Vagina (tissue), 2 donors: ENCODE measurements at places on chromosomes 4 and X. TPM values are rescaled to one million over a fixed set of nuclear protein-coding genes. Genes with fewer than 3 reads are reported as not detected.

CHRNA9 gene
- not detected for total RNA-seq

ARMCX4 gene
- 16.5 TPM for total RNA-seq

GRCh38 chr4:186808630-186809018 lies 85.0 kb upstream of the FAT1 start:
- DNase-seq = no peak

GRCh38 chr4:143587703-143588102 lies 74.2 kb downstream of the SMARCA5 start:
- no peak for DNase-seq

DNA sequence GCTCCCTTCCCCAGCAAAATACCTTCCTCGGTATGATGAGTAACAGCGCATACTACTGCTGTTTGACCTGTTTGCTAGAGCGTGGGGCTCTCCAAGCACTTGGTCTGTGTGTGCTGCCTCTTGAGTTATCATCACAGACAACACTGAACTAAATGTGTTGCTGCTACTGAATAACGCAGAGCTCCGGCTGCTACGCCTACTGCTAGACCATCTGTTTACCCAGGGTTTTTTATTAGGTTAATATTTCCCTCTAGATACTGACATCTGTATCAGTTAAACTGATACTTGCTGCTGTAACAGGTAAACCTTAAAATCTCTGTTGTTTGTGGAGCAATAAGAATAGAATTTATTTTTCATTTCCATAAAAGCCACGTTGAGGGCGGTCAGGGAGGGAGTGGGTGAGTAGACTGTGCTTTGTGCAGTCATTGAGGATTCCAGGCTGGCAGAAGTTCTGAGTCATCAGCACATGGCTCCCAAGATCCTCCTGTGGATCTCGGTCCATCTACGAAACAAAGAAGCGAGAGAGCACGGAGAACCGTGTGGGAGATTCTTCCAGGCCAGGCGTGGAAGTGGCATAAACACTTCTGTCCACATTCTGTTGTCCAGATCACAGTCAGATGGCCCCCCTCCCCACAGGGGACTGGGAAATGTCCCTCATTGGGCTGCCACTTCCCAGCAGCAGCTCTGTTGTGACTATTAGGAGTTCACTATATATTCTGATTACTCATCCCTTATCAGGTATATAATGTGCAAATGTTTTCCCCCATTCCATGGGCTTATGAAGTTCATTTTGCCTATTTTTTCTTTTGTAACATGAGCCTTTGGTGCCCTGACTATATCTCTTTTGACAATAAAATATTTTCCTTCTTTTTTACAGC lies 14.1 kb downstream of the GRK4 start:
- DNase-seq = no peak

GRCh38 chrX:132505116-132505515 lies 16.3 kb upstream of the MBNL3 start:
- DNase-seq = no peak

P2RY8 gene
- total RNA-seq = 0.74 TPM

GRCh38 chr4:186839122-186840037 lies 115.7 kb upstream of the FAT1 start:
- no peak for DNase-seq

DNA sequence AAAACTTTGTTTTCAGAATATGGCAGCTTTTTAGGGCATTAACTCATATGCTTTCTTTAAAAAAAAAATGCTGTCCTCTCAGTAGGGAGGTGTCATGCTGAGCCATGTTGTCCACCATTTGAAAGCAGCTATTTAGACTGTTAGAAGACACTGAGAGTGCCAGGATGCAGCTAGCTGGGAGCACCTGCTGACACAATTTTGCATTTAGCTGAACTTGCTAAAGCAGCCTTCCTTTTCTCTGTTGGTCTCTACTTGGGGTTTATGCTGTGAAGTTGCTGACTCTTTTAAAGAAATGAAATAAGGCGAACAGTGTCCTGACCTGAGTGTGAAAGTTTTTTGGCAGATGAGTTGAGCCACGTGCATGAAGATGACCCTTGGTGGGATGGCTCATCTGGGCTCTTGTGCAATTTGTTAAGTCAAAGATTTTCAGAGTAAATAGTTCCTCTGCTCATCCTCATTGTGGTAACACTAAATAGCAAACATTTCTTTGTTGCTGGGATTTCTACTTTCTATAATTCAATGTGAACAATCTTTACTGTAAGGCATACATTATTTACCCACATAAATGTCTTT lies 64.5 kb downstream of the CDS1 start:
- DNase-seq = no peak

DNA sequence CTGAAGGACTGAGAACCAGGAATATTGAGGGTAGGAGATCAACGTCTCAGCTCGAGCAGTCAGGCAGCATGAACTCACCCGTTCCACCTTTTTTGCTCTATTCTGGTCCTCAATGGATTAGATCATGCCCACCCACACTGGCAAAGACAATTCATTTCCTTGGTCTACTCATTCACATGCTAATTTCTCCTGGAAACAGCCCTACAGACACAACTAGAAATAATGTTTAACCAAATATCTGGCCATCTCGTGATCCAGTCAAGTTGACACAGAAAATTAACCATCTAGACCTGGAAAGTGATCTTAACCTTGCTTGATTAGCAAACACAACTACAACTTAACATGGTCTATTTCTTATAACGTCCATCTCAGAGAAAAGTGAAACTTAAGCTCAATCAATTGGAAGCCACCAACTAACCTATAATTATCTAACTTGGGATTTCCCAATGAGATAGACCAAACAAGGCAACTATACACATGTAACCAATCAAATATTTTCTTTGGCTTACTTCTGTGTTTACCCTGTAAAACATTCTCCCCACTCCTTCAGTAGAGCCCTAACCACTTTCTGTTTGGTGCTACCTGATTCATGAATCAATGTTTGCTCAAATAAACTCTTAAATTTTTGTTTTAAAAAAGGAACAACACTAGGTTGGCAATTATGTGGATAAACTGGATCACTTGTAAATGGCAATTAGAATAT lies 69.7 kb upstream of the MAMLD1 start:
- peak; percentile 22 for DNase-seq

PLXNB3 gene
- total RNA-seq = 36.1 TPM
